ENCODE measurements at places on chromosomes 1 and 21.

DNA sequence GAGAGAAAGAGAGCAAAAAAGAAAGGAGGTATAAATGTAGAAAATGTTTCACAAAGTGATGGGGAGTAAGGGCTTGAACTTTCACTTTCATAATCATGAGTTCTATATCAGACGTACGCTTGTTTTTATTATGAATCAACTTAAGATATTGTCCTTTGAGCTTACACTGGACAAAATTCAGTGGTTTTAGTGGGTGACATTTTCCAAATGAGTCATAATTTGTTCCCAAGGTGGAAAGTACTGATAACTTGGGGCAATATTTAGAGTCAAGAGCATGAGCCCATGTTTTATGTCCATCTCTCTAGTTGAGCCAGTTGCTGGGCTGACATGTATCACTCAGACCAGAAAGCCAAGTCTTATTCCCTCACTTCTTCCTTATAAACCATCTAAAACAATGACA lies 161.6 kb downstream of the CHRM3 start:
- H3K27ac ChIP-seq, result no peak overlapping the region
- H3K36me3 ChIP-seq, result no peaks in the 10 kb centered on the region
- H3K27me3 ChIP-seq, result no peaks in the 10 kb centered on the region

- DNase-seq, result no peak
- peaks cover 61% of the 10 kb centered on the region for H3K36me3 ChIP-seq
- H3K4me1 ChIP-seq, result peaks cover 40% of the 10 kb centered on the region
- H3K4me3 ChIP-seq, result no peak overlapping the region
- peak overlapping the region; percentile 32 for H3K27ac ChIP-seq
- no peaks in the 10 kb centered on the region for H3K27me3 ChIP-seq
Measured at GRCh38 chr1:211305044-211305443, 21.6 kb upstream of the TRAF5 start.

- no peak overlapping the region for H3K4me3 ChIP-seq
- DNase-seq, result no peak
- H3K27me3 ChIP-seq, result peaks cover 5% of the 10 kb centered on the region
- peaks cover 8% of the 10 kb centered on the region for H3K4me1 ChIP-seq
- no peaks in the 10 kb centered on the region for H3K36me3 ChIP-seq
Measured at GRCh38 chr1:159987186-159987585, 33.1 kb upstream of the SLAMF9 start.

DNA sequence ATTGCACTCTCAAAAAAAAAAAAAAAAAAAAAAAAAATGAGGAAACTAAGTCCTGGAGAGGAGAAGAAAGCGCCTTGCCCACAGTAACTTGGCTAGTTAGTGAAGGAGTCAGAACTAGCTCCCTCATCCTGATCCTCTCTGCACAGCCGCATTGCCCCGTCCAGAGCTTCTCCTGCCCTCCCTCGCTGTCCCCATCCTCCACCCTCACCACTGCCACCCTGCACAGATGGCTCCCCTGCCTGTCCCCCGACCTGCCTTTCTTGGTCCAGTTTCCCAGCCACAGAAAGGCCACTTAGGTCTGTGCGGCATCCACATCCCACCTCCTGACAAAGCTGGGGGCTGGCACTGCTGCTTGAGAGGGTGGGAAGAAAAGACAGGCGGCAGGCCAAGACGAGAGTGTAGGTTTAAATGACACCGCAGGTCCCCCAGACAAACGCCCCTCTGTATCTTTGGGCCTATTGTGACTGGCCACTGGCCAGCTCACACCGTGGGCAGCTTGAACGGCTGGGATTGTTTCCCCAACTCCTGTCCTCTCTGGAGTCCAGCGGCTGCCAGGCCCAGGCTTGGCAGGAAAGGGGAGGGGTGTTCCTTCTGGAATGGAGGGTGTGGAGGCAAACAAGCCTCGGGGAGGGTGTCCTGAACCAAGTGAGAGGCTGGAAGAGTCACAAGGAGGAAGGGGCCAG lies 20.2 kb downstream of the NCMAP start:
- H3K27ac ChIP-seq, result no peak overlapping the region
- no peak for DNase-seq
- no peaks in the 10 kb centered on the region for H3K27me3 ChIP-seq
- H3K4me1 ChIP-seq, result peaks cover 4% of the 10 kb centered on the region
- no peaks in the 10 kb centered on the region for H3K36me3 ChIP-seq

GRCh38 chr1:80836505-80836904 lies 964.2 kb upstream of the ADGRL2 start:
- no peaks in the 10 kb centered on the region for H3K27me3 ChIP-seq
- no peak overlapping the region for H3K4me3 ChIP-seq
- no peak overlapping the region for H3K27ac ChIP-seq
- H3K36me3 ChIP-seq, result no peaks in the 10 kb centered on the region
- no peak for DNase-seq

DNA sequence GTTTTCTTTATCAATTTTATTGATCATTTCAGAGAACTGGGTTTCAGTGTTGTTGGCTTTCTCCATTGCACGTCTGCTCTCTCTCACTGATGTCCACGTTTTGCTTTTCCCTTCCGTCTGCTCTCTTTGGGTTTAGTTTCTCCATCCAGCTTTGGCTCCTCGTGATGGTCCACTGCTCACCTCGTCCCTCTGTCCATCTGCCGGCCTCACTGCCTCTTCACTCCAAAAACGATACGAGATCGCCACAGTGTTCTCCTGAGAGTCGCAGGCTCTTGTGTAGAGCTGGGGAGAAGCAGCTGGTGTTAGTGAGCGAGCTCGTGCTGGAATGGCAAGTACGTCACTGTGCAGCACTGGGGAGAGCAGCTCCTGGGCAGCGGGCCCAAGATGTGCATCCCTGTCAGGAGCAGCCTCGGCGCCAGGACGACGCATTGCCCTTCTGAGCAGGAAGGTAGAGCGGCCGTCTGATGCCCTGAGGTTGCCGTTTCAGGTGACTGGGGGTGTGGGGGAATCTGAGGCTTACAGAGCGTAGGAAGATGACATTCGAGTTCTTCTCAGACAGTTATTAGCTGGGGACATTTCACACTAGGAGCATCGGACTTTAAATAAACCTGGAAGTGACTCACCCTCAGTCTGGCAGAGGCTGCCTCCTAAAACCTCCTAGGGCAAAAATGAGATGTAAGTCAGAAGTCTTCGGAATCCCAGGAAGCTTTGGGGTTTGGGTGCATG lies 31.4 kb upstream of the PCBP3 start:
- H3K27me3 ChIP-seq, result peaks cover 85% of the 10 kb centered on the region
- no peak overlapping the region for H3K27ac ChIP-seq
- no peak overlapping the region for H3K4me3 ChIP-seq
- H3K4me1 ChIP-seq, result no peaks in the 10 kb centered on the region
- H3K36me3 ChIP-seq, result no peaks in the 10 kb centered on the region
- no peak for DNase-seq

GRCh38 chr1:202029171-202029665 lies 18.8 kb downstream of the ELF3 start:
- no peaks in the 10 kb centered on the region for H3K4me1 ChIP-seq
- no peak overlapping the region for H3K27ac ChIP-seq
- H3K4me3 ChIP-seq, result no peak overlapping the region
- H3K36me3 ChIP-seq, result no peaks in the 10 kb centered on the region

GRCh38 chr1:10650556-10651388 lies 145.7 kb downstream of the CASZ1 start:
- H3K4me3 ChIP-seq, result no peak overlapping the region
- H3K4me1 ChIP-seq, result peaks cover 15% of the 10 kb centered on the region
- H3K36me3 ChIP-seq, result peaks cover 40% of the 10 kb centered on the region

DNA sequence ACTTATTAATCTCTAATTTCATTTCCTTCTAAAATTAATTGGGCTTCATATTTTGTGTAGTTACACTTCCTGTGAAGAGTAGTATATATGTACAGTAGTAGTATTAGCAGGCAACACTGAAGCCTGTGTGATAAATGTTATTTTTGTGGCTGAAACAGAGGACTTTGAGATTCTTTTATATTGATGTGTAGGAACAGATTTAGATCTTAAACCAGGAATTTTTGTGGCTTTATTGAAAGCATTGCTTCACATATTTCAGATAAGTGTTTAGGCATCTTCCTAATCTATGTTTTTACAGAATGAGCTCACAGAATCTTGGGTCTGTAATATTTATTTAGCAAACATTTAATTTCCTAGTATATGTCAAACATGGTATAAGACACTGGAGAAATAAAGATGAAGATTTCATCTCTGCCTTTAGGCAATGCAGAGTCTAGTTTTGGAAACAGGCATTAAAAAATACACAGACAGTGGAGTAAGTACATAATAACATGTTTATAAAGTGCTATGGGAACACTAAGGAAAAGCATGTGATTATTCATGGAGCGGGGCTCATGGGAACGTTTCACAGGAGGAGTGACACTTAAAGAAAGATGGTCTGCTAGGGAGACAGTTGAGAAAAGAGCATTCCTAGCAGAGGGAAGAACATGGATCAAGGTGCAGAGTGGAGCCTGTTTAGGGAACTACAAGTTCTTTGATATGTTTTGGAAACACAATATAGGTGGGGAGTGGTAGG lies 52.7 kb downstream of the MIGA1 start:
- H3K27me3 ChIP-seq, result no peaks in the 10 kb centered on the region
- no peaks in the 10 kb centered on the region for H3K36me3 ChIP-seq
- peaks cover 78% of the 10 kb centered on the region for H3K4me1 ChIP-seq
- peak overlapping the region; percentile 38 for H3K4me3 ChIP-seq
- peak overlapping the region; percentile 91 for H3K27ac ChIP-seq

DNA sequence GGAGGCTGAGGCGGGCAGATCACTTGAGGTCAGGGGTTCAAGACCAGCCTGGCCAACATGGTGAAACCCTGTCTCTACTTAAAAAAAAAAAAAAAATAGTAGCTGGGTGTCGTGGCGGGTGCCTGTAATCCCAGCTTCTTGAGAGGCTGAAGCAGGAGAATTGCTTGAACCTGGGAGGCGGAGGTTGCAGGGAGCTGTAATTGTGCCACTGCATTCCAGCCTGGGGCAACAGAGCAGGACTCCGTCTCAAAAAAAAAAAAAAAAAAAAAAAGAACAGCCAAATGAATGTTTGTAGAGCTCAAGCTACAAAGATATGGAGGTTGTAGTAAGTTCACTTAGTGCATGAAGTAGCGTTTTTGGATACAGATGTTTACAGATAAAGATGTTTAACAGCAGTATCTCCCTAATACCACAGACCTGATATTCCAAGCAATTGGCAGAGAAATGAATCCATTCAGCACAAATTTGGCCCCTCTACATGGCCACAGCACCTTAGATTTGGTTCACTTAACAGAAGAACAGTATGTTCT lies 49.5 kb upstream of the IPO9 start:
- no peak for DNase-seq
- H3K4me1 ChIP-seq, result peaks cover 100% of the 10 kb centered on the region
- H3K4me3 ChIP-seq, result no peak overlapping the region
- H3K27me3 ChIP-seq, result no peaks in the 10 kb centered on the region

DNA sequence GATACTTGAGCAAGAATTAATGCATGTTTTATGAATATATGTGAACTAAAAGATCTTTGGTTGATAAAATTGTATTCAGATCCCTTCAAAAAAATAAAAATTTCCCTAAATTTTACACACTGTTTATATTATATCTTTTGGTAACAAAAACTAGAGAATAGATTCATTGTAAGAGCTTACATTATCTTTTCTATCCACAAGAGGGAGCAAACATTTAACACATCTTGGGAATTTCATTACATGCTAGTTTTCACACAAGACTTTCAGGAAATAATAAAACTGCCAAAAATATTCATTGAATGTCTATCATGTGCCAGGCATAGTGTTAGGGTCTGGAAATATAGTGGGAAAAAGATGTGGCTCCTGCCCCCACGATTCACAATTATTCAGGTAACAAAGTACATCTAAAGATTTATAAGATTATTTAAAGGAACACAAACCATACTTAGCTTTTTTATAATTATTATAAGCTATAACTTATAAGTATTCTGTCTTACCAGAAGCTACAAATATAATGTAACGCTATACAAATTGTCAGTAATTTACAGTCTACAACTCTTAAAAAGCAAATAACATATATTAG lies 30.6 kb downstream of the FAF1 start:
- no peaks in the 10 kb centered on the region for H3K36me3 ChIP-seq
- peaks cover 10% of the 10 kb centered on the region for H3K4me1 ChIP-seq
- no peak for DNase-seq

- H3K4me1 ChIP-seq, result peaks cover 13% of the 10 kb centered on the region
- no peak overlapping the region for H3K27ac ChIP-seq
- no peaks in the 10 kb centered on the region for H3K36me3 ChIP-seq
- no peak overlapping the region for H3K4me3 ChIP-seq
- DNase-seq, result no peak
- H3K27me3 ChIP-seq, result peaks cover 56% of the 10 kb centered on the region
Measured at GRCh38 chr1:219924342-219924741, 4.0 kb downstream of the SLC30A10 start.

GRCh38 chr1:56916630-56917029 lies 49.2 kb downstream of the C8B start:
- H3K4me3 ChIP-seq, result no peak overlapping the region
- H3K27ac ChIP-seq, result no peak overlapping the region
- no peaks in the 10 kb centered on the region for H3K27me3 ChIP-seq
- DNase-seq, result no peak

GRCh38 chr1:101079341-101079740 lies 53.8 kb upstream of the DPH5 start:
- H3K27ac ChIP-seq, result no peak overlapping the region
- peaks cover 3% of the 10 kb centered on the region for H3K36me3 ChIP-seq
- no peak for DNase-seq
- H3K4me1 ChIP-seq, result no peaks in the 10 kb centered on the region

DNA sequence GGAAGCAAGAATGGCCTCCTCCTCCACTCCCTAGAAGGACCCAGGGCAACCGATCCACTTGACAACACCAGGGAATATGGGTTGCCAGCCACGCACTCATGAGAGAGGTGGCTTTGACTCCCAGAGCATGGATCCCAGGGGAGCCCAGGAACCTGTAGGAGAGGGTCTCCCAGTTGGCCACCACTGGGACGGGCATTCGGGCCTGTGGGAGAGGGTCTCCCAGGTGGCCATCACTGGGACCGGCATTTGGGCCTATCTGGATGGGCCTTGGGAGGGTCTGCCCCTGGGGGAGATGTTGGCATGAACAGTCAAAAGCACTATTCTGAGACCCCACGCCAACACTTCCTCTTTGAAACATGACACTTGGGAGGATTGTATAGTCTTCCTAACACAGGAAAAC lies 565 bp downstream of the TFF1 start:
- no peaks in the 10 kb centered on the region for H3K36me3 ChIP-seq
- peaks cover 96% of the 10 kb centered on the region for H3K27me3 ChIP-seq
- DNase-seq, result no peak

DNA sequence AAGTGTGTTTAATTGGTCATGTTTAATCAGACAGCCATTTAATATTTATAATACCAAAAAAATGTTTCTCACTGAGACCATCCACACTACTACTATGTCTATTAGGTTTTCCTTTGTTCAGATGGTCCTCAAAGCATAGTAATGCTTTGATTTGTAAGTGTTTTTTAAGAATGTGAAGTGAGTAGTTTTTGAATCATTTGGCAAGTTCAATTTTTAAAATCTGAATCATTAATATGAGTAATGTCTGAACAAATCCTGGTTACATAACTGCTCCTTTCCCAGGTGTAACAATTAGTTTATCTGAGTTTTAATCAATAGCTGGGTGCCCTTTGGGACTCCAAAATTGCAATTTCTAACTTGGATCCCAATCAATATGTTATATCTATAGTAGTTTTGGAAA lies 23.5 kb upstream of the RPL5 start:
- peaks cover 12% of the 10 kb centered on the region for H3K4me1 ChIP-seq
- H3K27ac ChIP-seq, result no peak overlapping the region
- no peak overlapping the region for H3K4me3 ChIP-seq
- no peaks in the 10 kb centered on the region for H3K27me3 ChIP-seq

GRCh38 chr1:66250075-66250474 lies 283.9 kb upstream of the SGIP1 start:
- H3K27ac ChIP-seq, result no peak overlapping the region
- H3K27me3 ChIP-seq, result no peaks in the 10 kb centered on the region
- peaks cover 7% of the 10 kb centered on the region for H3K4me1 ChIP-seq
- DNase-seq, result no peak
- no peaks in the 10 kb centered on the region for H3K36me3 ChIP-seq
